ENCODE measurements at places on chromosomes 7 and 10.

- DNase-seq, result no peak
Observed at GRCh38 chr7:27826357-27826756, 86.4 kb downstream of the TAX1BP1 start.

DNA sequence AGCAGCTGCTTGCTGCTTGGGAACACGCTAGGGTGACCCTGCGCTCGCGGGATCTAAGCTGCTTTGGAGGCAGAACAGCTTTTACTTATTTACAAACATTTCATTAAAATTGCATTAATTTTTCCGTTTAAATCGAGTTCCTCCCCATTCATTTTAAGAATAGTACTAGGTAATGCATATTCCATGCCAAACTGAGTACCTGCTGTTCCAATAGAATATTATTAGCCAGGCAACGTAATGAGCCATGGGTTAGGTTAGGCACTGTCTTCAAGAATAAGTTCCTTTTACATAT lies 860 bp downstream of the EXOC6 start:
- DNase-seq, result no peak

- DNase-seq, result no peak
Observed at GRCh38 chr7:29488977-29489376, 74.7 kb upstream of the PRR15 start.

- DNase-seq, result no peak
Observed at GRCh38 chr10:62386356-62387320, 12.5 kb downstream of the ZNF365 start.

GRCh38 chr10:34907743-34908430 lies 92.8 kb upstream of the PARD3 start:
- DNase-seq, result no peak

DNA sequence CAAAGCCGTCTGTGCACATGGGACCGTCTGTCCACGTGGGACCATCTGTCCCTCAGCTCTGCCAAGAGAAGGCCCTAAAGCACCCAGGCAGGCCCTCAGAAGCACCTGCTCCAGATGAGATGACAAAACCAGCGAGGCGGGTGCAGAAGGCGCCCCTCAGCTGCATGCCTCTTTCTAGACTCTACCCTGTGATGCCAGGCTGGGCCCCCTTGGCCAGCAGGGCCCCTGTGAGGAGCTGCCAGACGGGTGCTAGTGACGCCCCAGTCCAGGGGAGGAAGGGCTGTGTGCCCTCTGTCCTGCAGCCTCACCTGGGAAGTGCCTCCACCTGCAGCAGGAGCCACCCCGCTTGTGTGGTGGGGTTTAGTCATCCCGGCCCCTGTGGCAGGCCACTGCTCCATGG lies 309.2 kb upstream of the SHH start:
- no peak for DNase-seq

- no peak for DNase-seq
Observed at GRCh38 chr7:145252031-145252430, 416.2 kb upstream of the TPK1 start.

DNA sequence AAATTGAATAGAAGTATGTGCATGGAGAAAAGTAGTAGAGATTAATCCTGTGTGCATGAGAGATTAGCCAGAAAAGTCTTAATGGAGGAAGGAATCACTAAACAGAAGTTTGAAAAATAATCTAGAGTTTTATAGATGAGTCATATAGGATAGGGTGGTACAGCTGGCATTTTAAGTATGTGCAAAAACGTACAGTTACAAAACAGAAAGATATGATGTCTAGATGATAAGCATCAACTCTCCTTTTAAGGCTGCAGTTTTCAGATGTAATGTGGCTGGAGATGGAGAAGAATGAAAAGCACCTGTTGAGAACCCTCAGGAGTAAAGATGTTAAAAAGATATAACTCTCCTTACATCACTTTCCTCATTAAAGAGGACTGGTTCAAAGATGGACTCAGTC lies 271.3 kb downstream of the STK31 start:
- DNase-seq, result no peak

DNA sequence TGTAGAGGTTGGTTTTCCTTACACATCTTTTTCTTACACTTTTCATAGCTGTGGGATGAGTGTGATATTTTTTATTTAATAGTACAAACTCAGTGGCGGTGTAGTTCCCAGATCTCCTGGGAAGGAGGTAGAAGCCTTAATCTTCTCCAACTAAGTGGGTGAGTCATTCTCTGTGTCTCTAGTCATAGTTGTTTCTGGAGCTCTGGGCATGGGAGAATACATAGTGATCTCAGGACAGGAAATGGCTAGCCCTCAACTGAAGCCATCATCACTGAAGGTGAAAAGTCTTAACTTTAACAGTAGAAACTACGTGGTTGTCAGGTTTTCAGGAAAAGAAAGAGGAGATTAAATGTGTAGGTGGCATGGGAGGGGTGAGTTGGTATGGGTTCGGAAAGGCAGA lies 319.4 kb upstream of the FZD8 start:
- no peak for DNase-seq

- no peak for DNase-seq
Observed at GRCh38 chr10:29585488-29585976, 49.2 kb downstream of the SVIL start.

GRCh38 chr7:5702876-5703571 lies 78.4 kb downstream of the RNF216 start:
- DNase-seq, result no peak

GRCh38 chr7:30887464-30887872 lies 24.2 kb upstream of the AQP1 start:
- DNase-seq, result no peak

DNA sequence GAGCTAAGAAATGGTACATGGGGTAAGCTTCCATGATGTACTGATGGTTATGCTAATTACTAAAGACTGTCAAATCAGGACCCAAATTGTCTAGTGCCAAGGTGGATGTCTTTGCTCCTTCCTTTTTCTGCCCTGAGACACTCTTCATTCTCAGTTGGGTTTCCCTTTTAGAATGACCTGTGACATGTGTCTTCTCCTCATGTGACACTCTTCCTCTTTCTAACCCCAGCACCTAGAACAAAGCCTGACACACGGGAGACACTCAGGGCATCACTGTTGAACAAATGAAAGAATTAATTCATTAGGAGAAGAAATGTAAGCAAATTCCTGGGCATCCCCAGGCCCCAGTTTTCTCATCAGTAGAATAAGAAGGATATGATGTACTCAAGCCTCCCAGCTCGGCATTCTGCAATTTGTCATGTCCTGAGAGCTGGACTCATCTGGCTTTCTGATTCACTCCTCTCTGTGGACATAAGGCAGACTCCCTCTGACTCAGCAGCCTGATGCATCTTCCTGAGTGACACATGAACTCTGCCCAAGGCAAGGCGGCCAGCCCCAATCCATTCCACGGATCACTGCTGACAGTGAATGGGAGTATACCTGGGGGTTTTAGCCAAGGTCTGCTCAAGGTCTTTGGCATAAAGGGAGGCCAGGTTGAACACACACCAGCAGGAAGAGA lies 473.8 kb downstream of the KCNMA1 start:
- no peak for DNase-seq

- DNase-seq, result no peak
Observed at GRCh38 chr7:77674878-77675277, 21.4 kb upstream of the RSBN1L start.

- DNase-seq, result no peak
Observed at GRCh38 chr10:13536674-13537366, 8.0 kb upstream of the BEND7 start.

DNA sequence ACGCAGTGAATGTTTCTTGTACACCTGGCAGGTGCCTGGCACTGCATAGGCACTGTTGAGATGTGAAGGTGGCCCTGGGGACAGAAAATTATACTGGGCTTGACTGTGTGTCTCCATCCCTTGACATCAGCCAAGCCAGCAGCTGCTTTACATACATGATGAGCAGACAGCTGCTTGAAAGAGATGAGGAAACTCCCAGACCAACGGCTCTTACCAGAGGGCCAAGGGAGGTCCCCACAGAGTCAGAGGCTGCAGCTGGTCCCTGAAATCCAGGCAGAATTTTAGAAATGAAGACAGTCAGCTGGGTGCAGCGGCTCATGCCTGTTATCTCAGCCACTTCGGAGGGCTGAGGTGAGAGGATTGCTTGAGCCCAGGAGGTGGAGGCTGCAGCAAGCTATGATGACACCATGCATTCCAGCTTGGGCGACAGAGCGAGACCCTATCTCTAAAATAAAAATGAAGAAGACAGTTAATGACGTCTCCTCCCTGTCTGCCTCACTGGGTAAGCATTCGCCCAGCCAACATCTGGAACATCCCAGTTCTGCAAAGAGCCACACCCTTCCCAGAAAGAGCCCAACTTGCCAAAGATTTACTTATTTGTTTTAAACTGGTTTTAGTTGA lies 17.6 kb downstream of the LIMK1 start:
- no peak for DNase-seq

GRCh38 chr7:108413782-108414492 lies 42.3 kb downstream of the NRCAM start:
- DNase-seq, result no peak

DNA sequence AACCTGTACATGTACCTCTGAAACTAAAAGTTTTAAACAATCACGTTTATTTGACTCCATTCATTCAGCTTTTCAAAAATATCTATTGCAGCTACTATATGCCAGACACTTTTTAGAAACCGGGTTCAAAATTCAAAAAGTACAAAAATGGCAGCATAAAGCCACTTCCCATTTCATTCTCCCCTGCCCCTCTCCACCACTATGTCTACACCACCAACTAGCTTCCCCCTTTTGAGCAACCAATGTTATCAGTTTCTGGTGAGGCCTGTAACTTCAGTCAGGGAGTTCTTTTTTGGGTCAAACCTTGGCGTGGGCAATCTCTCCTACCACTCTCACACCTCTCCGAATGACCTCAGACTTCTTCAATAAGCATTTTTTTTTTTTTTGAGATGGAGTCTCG lies 11.5 kb upstream of the HHEX start:
- no peak for DNase-seq

GRCh38 chr10:50554376-50554994 lies 69.3 kb downstream of the SGMS1 start:
- DNase-seq, result no peak

- peak; percentile 1 for DNase-seq
Observed at GRCh38 chr10:43249962-43250614, 16.8 kb downstream of the RASGEF1A start.

DNA sequence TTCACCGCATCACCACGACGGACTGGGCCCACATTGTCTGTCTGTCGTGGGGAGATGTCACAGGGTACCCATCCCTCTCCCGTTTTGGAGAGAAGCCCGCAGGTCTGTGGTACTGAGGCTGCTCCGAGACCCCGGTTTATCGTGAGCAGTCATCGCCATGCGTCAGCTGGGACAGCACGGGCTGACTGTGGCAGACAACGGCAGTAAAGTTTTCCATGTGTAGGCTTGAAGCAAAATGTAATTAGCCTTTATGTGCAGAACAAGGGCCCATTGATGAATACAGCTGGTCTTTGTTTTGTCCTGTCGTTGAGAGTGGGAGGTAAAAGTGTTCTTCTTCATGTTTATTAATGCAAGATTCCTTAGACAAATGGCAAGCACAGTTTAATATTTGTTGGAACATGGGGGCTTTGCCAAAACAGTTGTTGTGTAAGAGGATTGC lies 167.4 kb upstream of the SH2B2 start:
- DNase-seq, result no peak

DNA sequence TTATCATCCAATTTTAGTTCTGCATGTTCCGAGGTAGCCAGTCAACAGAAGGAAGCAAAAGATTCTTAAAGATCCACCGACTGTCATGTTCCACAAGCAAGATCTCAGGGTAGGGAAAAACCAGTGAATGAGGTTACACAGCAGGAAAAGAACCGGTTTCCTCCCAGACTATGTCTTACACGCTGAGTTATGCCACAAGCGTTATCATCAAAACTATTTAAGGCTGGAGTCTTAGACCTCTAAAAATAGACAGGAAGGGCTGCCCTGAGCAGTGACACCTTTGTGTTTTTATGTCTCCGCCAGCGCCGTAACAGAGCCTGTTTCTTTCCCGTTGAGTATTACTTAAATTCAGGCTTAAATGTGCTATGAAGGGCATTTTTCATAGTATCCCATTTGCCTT lies 48.3 kb downstream of the PROSER2 start:
- DNase-seq, result no peak

DNA sequence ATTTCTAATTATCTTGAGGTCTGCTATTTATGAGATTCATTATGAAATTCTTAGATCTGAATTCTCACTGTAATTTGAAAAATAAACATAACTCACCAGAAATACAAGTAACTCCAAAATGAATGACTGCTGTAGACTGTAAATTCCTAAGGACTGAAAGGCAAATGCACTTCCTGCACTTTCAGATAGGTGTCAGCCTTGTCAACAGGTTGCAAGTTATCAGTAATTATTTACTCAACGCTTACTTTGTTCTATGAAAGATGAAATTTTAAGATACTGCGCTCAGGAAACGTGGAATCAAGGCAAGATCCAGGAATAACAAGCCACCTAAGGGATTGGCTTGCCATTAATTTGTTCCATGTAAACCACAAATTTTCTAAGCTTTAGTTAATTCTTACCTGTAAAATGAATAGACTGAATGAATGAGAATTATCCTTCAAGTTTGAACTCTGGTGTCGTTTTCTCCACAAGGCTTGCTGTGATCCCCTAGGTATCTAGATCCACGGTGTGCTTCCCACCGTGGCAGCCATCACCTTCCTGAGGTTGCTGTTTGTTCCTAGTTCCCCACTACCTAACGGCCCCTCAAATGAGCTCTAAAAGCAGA lies 12.6 kb downstream of the DHX32 start:
- no peak for DNase-seq

DNA sequence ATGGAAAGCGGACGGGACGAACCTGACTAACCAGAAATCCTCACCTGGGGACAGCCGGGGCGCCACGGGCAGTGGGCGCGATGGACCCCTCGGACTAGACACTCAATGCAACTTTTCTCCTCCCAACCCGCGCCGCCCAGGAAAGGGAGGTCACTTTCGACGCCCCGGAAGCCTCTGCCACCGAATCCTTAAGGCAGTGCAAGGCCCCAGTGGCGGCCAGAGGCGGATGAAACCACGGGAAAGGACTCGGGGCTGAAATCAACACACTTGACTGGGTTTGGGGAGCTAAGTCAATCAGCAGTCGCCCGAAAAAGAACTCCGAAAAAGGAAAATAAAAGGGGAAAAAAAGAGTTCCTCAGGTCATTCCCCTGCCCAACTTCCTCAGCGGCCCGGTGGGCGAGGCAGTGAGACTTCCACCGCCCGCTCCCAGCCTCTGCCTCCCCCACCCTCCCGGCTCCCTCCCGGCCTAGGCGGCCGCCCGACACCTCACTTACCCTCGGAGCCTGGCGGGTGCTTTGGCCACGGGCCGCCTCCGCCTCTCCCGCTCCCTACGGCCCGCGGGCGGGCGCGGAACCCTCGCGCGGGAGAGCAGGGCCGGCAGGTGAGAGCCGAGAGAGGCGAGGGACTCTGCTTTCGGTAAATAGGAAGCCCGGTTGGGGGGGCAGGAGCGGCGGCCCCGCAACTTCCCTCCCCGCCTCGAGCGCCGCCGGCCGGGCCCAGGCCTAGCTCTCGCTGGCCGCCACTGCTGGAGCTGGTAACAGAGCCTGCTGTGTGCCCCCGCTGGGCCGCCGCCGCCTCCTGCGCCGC lies 518 bp downstream of the WAPL start:
- peak; percentile 33 for DNase-seq

GRCh38 chr10:98925651-98926050 lies 310.0 kb downstream of the HPSE2 start:
- no peak for DNase-seq

GRCh38 chr7:46072722-46073121 lies 151.7 kb upstream of the IGFBP3 start:
- DNase-seq, result no peak

GRCh38 chr10:35153716-35154115 lies 27.1 kb downstream of the CREM start:
- DNase-seq, result no peak

All from effector CD4-positive, alpha-beta T cell (primary cell).